Thyroid gland (tissue), 4 donors: ENCODE measurements at places on chromosomes 6 and 20.

DNA sequence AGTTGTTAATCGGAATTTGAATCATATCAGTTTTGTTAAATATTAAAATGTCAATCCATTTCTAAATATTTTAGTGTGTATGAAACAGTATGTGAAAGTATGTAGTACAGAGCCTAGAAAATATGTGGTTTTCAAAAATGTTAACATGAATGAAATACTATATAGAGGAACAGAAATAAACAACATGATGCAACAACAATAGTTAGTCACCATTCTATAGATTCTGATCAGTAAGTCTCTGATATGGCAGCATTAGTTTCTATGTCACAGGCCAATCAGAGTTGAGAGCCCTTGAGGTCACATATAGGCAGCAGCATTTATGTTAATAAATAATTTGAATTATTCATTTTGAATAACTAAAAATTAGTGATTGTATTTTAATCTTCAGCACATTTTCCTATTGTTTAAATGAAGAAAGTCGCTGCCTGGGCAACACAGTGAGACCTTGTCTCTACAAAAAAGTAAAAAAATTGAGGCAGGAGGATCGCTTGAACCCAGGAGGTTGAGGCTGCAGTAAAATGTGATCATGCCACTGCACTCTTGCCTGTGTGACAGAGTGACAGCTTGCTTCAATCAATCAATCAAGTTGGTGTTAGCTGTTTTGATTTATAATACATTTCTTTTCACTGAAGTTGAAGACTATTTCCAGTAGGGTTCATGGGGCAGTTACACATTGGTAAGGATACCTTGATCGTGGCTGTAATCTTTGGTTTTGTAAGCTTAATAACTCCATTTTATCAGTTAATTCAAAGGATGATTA is 11.5 kb upstream of the MAP3K7 start:
- DNase-seq: no peak

DNA sequence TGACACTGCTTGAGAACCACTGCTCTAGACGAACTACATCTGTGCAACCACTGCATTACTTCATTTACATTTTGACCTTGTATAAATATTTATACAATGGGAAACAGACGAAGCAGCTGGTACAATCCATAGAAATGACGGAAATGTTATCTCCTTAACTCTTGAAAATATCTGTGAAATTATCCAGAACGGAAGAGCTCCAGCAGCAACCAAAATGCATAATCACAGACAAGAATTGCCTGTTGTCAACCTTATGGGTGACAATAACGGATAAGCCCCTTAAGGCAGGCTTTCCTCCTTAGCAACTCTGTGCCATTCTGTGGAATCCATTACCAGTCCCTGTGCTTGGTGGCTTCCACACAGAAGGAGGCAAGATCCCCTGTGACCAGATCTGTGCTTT is 115.4 kb downstream of the DTNBP1 start:
- no peak for DNase-seq

DNA sequence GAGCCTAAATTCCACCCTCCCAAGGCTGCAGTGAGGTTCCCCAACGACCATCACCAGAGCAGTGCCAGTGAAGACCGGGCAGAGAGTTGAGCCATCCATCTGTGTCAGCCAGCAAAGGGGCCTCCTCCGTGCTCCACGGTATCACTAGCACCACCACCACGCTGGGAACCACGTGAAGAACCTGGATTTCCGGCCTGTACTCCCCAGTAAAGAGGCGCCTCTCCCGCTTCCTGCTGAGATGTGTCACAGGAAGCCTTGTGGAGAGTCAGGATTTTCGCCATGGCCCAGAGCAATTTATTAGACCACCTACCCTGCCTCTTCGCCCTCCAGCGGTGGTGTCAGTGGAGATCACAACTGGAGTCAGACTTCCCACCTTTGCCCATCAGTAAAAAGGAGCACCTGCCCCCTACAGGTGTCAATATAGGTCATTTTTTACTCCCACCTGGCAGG is 28.8 kb downstream of the CPXM1 start:
- DNase-seq: no peak

DNA sequence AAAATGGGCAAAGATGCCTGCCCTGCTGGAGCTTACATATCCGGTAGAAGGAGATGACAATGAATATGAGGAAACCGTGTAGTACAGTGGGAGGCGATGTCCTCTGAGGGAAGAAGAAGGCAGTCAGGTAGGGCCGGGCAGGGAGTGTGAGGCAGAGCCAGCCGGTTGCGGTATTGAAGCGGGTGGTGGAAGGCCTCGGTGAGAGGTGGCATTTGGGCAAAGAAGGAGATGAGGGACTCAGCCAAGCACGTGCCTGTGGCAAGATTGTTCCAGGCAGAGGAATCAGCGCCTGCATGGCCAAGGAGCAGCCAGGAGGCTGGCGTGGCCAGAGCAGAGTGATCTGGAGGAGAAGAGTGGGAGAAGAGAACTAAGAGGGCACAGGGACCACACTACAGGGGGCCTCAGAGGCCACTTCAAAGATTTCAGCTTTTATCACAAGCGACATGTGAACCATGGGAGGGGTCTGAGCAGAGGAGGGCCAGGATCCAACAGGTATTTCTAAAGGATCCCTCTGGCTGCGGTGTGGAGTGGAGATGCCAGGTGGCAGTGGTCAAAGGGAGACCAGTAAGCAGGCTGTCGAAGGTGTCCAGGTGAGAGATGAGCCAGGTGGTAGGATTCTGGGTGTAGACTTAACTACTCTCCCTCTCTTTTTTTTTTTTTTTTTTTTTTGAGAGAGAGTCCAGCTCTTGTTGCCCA is 13.8 kb downstream of the MDFI start:
- no peak for DNase-seq

- no peak for DNase-seq
Measured at GRCh38 chr6:144580039-144580438, 294.9 kb downstream of the UTRN start.

DNA sequence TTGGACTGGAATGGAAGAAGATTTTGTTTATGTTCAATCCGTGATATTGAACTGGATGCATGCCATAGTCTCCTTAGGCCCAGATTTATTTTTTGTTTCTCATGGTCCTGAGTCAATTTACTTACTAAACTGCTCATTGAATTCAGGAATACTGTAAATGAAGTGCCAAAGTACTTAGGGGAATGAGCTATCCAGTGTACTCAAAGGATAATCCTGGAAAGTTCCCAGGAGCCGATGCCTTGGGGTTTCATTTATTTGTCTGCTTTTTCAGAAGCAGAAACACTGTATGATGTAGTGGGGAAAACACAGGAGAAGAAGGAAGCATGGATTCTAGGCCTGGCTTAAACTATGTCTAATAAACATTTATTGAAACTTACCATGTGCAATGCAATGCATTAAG is 56.1 kb upstream of the THEMIS start:
- DNase-seq: no peak

- DNase-seq: no peak
Measured at GRCh38 chr6:118660218-118660569, 8.8 kb upstream of the CEP85L start.

- no peak for DNase-seq
Measured at GRCh38 chr6:77245026-77245425, 218.3 kb downstream of the HTR1B start.

GRCh38 chr6:39861663-39862062 is 69.5 kb downstream of the DAAM2 start:
- no peak for DNase-seq
